ENCODE measurements at places on chromosomes 7 and 10. TPM values are rescaled to one million over a fixed set of nuclear protein-coding genes. Genes with fewer than 3 reads are reported as not detected.

DNA sequence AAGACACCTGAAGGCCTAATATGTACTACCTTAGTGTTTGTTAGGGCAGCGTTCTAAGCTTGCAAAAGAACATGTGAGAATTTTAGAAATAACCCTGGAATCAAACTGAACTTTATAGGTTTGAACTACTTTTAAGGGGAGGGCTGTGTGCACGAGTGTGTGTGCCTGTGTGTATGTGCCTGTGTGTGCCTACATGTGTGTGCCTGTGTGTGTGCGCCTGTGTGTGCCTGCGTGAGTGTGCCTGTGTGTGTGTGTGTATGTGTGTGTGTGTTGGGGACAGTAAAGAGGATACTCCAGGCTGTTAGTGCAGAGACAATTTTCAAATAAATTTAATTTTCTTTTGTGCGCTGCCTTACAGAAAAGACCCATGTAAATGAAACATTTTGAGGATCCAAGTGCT lies 68.1 kb upstream of the WDR11 start:
- no peak for DNase-seq

DNA sequence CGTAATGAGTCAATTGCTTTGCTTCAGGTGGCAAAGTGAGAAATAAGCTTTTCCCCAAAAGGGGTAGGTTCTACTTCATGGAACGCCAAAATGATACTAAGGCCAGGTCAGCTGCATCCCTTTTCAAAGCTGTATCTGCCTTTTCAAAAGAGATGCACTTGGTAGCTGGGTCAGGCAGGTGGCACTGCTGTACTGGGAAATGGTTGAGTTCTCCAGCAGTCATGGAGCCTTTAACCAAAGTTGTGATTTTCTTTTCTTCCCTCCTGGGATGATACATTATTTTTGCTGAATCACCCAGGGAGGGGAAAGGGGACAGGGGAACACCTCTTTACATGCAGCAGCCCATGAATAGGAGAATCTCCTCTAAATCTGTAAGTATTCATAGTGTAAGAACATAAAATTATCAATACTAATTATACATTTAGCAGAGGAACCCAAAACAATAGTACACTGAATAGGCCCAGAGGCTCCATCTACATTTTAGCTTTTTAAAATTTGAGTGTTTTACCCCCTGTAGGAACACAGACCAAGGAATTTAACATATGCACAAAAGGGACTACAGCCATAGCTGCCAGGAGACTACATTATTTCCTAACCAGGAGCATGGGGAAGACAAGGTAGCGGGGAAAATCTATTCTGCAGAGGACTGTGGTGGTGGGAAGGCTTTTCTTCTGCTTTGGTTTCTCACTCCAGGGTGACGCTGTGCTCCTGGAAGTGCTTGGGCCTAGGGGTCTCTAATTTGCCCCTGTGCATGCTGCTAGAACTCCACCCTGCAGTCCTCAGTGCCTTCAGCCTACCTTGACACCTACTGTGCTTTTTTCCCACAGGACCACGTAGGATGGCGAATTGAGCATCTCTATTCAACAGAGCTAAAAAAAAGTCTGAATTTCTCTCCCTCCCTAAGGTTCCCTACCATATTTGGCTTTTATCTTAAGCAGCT lies 6.4 kb upstream of the GPR22 start:
- DNase-seq = no peak

GRCh38 chr7:27994639-27995038 lies 186.0 kb downstream of the JAZF1 start:
- no peak for DNase-seq

DNA sequence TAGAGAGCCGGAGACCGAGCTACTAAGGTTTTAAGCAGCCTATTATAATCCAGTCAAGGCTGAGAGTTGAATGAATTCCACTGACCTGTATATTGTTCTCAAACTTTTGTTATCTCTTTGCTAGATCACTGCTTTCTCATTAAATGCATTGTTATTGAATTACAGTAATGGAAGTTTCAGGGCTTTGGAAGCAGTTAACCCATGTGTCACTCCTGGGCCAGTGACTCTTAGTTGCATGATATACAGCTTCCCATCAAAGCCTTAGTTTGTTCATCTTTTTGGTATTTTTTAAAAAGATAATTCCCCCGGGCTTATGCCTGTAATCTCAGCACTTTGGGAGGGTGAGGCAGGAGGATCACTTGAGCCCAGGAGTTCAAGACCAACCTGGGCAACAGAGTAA lies 55.4 kb upstream of the KIAA1217 start:
- DNase-seq = no peak

GRCh38 chr10:87816898-87817608 lies 973 bp downstream of the ATAD1 start:
- no peak for DNase-seq

DNA sequence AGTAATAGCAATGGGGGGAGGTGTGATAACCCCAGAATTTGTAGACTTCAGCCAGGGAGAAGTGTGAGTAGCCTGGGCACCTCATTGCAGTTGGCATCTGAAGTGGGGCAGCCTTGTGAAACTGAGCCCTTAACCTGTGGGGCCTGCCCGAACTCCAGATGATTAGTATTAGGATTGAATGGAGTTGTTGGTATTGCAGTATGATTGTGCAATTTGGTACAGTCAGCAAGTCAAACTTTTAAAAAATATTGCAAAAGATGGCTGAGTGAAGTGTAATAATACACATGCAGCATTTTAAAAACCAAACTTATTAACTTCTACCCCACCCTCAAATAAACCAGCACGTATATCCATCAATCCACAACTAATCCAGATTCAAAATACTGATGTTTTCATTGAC lies 9.3 kb downstream of the RBM33 start:
- DNase-seq = no peak

GRCh38 chr10:74947781-74948401 lies 121.5 kb downstream of the KAT6B start:
- DNase-seq = no peak

DNA sequence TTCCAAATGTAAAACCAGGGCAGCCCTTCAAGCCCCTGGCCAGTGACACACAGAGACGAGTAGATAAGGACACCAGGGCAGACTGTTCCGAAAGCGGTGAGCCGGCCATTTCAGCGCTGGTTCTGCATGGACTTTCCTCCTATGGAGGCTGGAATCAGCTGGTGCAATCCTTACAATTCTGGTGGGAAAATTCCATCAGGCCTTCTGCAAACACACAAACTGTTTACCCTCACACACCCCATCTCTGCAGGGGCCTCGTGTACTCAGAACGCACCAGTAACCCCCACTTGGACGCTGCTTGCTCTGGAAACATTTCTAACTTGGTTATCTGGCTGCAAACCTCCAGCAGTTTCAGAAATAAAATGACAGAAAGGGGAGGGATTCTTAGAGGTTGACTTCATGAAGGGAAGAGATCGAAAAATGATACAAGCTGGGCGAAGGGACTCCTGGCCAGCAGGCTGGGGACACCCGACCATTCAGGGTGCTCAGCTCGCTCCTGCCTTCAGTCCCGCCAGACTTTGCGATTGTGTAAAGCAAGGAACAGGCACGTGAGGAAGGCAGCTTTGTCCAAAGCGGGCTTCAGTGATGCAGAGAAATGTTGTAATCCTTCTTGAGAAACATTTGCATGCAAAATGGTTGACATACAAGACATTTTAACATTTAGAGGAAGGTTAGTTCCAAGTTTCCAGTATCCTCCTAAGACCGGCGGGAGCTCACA lies 19.7 kb upstream of the SHH start:
- DNase-seq = peak; percentile 56

GRCh38 chr7:133481676-133482075 lies 228.8 kb downstream of the EXOC4 start:
- no peak for DNase-seq

- DNase-seq = no peak
Observed at GRCh38 chr10:17652585-17652984, 8.6 kb downstream of the STAM start.

GRCh38 chr10:22626784-22627183 lies 87.6 kb downstream of the PIP4K2A start:
- no peak for DNase-seq

DNA sequence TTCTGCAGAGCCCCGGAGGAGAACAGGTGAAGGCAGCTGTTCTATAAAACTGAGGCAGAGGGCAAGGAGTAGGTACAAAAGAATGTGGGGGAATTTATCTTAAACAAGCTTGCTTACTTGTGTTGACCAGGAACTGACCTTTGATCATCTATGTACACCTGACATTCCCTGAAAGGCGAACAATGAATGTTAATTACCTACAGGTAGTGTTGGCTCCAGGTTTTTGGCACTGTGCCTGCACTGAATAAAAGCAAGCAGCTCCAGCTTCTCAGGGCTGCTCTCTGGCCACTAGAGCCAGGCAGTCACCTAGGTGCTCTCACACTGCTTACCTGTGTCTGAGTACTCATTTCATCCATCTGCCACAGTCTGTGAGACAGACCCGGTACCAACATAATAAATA lies 87.0 kb downstream of the RAPGEF5 start:
- no peak for DNase-seq

GRCh38 chr10:85124603-85125051 lies 796.2 kb downstream of the CCSER2 start:
- DNase-seq = no peak

DNA sequence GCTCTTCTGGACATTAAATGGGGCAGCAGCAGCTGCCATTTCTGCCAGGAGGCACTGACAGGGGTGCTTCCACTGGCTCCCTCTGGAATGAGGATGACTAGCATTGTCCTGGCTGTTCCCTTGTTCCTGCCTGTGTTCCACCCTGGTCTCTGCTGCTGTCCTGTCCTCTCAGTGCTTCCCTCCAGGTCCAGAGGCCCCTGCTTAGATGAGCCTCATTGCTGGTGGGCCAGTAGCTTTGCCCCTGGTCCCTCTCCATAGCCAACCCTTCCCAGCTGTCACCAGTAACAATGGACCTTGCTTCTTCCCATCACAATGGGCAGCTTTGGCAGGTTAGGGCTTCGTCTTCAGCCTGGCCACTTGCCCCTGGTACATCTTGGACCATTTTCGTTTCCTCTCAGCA lies 561.1 kb downstream of the TCERG1L start:
- peak; percentile 28 for DNase-seq

- DNase-seq = no peak
Observed at GRCh38 chr7:98797150-98797549, 72.7 kb downstream of the TMEM130 start.

DNA sequence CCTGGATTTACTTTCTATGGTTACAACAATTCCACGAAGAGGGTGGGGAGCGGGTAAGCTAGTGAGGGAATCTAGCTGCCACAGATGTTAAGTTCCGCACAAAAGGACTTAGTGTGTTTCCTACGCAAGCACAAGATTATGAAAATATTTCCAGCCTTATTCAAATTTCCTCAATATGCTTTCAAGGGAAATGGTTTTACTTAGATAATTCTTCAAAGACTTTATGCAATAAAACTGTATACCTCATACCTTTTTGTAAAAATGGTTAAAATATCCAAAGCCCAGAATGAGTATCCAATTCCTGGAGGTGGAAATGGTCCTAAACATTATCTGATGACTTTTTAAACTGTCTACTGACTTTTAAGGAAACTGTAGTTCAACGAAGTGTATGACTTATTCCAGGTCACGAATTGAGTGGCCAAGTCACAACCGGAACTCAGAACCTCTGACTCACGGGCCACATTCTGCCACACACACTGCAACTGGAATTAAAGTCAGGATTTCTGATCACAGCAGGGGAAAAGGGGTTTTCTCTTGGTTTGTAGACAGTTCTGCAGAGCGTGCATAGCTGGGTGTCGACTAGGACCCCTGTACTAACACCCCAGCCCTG lies 20.2 kb upstream of the INSIG1 start:
- DNase-seq = no peak

DNA sequence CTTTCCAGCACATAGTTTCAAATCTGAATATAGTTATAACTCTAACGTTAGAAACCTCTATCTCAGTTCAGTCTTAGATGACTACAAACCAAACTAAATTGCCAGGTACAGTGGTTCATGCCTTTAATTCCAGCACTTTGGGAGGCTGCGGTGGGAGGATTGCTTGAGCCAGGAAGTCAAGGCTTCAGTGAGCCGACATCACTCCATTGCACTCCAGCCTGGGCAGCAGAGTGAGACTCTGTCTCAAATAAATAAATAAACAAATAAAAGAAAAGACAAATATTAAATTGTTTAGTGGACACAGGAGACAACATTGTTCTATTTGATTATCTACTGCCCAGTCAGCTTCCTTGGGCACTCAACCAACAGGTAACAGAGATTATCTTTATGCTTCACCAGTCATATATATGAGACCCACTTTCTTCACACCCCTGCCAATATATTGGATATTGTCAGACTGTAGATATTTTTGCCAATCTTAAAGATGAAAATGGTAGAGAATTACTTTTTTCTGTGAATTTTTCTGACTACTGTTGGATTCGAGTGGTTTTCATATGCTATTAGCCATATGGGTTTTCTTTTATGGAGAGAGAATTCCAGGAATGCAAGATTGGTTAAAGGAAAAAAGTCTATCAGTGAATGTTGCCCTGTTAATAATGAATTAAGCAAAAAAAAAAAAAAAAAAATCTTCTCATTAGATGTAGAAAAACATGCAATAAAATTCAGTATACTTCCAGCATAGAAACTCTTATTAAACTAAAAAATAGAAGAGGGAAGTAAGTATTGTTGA lies 16.0 kb downstream of the HDAC9 start:
- DNase-seq = no peak

- no peak for DNase-seq
Observed at GRCh38 chr10:27464993-27465392, 39.1 kb upstream of the RAB18 start.

DNA sequence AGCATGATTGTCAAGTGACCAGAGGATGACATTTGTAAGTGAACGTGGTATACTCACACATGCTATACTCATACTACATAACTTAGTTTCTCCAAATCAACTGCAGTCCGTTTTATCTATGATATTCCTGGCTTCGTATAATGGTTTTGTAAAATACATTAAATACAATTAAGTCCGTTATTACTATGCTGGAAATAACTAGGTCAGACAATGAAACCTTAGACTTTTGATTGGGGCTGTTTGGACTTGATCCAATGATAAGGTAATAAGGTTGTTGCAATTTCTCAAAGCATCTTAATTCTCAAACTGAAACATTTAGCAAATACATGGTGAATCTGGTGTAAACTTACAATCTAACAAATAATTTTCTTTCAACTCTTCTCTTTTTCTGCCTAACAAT lies 117.0 kb downstream of the TWIST1 start:
- DNase-seq = no peak

- DNase-seq = no peak
Observed at GRCh38 chr7:157678501-157678900, 341.7 kb downstream of the DNAJB6 start.

GRCh38 chr10:11154333-11154732 lies 136.7 kb downstream of the CELF2 start:
- no peak for DNase-seq

Gene TCAF2
- 2.3 TPM for total RNA-seq

Gene SLC13A1
- not detected for total RNA-seq

Gene FFAR4
- total RNA-seq = not detected

Gene ANK3
- 37.4 TPM for total RNA-seq

Gene ACTL6B
- not detected for total RNA-seq

Gene SPOCK2
- total RNA-seq = 0.32 TPM

Gene GBX1
- not detected for total RNA-seq

Gene CADPS2
- 0.32 TPM for total RNA-seq

Gene RBP3
- not detected for total RNA-seq

Gene GLI3
- 11.7 TPM for total RNA-seq
